ENCODE measurements at places on chromosomes 6 and 20.

DNA sequence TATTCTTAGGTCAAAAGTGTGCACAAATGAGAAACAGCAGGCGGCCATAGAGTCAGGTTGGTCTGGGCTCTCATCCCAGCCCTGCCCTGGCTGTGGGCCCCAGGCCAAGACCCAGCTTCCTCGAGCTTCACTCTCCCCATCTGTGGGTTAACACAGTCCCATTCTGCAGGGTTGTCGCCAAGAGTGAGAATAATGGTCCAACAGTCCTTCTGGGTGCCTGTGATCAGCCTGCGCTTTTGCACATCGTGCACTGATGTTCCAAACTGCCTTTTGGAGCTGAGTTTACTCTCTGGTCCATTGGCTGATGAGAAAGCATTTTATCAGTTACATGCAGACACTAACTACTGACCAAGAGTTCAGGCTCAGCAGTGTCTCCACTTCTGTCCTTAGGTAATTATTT is 82.6 kb downstream of the INSM1 start:
- DNase-seq = peak; percentile 48

- no peak for DNase-seq
These were observed 189.0 kb downstream of the LRFN2 start for GRCh38 chr6:40398034-40398691.

- DNase-seq = no peak
These were observed 50.0 kb downstream of the CDH26 start for GRCh38 chr20:60008130-60008808.

GRCh38 chr6:16331384-16332174 is 93.2 kb downstream of the GMPR start:
- DNase-seq = peak; percentile 91

DNA sequence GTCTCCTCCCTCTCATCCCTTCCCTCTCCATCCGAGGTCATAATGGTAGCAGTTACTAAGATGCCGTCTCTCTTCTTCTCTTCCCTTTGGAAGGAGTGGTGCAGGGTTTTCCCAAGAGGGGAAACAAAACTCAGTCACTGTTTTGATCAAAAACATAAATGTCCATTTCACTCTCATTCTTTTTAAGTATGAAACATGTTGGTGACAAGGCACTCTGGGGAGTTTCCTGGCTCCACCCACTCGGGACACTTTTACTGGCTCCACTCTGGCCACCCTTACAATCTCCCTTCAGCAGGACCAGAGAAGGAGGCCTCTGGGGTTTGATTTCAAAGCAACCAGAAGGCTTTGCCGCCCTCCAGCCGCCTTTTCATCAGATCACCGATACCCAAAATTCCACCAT is 57.0 kb downstream of the FGD2 start:
- no peak for DNase-seq

DNA sequence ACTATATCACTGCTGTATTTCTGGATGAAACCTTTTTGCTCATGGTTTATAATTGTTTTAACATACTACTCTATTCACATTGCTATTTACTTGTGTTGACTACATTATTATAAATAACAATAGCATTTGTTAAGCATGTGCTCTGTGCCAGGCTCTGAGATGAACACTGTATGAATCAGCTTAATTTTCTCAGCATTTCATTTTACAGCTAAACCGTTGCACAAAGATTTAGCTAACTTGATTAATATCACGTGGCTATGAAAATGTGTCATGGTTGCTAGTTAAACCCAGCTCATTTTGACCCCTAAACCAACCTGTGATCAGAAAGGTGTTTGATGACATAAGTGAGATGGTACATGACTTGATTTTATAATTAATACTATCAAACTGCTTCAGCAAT is 77.5 kb downstream of the NCOA7 start:
- no peak for DNase-seq

DNA sequence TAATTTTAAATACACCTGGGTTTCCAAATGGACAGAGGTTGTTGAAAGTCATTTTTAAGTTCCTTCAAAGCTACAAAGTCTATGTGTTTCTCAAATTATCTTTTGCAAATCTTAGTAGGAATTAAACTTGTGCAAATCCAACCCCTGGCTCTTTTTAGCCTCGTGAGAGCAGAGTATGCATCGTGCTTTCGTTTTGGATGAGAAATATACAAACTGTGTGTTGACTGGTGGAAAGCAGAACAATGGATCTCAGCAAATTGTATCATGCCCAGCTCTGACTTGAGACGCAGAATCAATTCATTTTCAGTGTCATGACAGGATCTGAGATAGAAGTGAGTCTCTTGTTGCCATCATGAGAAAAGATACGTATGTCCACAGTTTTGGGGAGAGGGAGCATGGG is 542.4 kb upstream of the FLRT3 start:
- no peak for DNase-seq

DNA sequence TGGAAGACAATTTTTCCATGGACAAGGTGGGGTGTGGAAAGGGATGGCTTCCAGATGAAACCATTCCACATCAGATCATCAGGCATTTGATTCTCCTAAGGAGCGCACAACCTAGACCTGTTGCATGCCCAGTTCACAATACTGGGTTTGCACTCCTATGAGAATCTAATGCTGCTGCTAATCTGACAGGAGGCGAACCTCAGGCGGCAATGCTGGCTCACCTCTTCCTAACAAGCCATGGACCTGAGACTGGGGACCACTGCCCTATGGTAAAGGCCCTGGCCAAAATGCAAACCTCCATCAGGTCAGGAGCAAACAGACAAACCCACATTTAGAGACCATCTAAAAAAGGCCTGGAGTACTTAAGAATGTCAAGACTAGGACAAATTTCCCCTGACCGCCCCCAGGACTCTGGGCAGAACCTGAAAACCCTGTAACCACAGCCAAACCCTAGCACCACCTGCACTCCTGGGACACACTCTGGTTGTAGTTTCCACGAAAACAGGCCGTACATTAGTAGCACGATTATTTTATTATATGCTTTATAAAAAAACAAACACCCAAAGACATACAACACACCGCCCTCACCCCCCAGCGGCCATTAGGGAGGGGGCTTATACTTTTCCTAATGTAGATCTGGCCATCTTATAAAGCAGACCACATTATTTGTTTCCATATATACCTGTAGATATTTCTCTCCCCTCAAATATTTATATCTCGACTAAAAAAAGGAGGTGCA is 27.3 kb downstream of the SNX5 start:
- no peak for DNase-seq

- no peak for DNase-seq
These were observed 6.1 kb downstream of the SMIM28 start for GRCh38 chr6:138383776-138384175.

- DNase-seq = no peak
These were observed 37.6 kb downstream of the TXLNB start for GRCh38 chr6:139254196-139254595.

DNA sequence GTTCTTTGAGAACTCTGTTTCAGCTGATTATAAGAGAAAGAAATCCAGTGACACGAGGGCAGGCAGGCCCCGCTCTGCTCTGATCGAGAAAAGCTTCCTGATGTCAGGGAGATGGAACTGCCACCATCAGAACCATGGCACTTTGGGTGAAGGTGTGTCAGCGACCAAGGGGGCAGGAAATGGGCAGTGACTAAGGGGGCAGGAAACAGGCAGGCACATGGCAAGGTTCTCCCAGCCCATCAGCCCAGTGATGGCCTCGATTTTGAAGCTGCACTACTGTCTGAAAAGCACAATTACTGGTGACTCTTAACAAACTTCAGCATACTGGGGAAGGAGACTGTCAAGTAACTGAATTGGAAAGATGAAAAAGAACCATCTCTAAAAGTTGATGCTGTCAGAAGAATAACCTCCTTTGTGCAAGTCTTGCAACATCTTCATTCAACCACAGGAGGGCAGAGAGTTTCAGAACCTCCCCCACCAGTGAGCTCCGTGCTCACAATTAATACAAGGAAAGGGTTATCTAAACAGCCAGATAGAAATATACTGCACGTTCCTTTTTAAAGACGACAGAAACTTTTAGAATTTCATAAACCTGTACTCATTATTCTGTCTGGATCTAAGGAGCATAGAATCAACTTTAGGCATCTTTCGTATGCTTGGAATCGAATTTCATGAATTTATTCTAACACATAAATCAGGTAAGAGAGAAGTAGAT is 39.1 kb downstream of the TMX4 start:
- no peak for DNase-seq

DNA sequence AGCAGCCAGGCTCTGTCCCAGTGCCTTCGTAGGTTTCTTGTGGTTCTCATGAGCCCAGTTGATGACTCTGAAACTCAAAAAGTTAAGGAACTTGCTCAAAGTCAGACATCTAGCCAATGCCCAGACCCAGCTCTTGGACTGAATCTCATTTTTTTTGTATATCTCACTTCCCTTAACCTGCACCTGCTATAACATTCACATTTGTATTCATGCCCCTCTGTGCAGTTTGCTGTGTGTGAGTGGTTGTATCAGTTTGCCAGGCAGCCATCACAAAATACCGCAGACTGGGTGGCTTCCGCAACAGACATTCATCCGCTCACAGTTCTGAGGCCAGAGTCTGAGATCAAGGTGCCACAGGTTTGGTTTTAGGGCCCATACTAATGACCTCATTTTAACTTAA is 49.9 kb downstream of the IPCEF1 start:
- no peak for DNase-seq

- no peak for DNase-seq
These were observed 2.1 kb downstream of the CTSZ start for GRCh38 chr20:59004763-59005522.

GRCh38 chr20:43914311-43915210 is at the start of gene TOX2:
TOX2 (plus strand) TSS chr20:43914852; CDS start chr20:43914892, 40 bp downstream.
- DNase-seq = peak; percentile 77

DNA sequence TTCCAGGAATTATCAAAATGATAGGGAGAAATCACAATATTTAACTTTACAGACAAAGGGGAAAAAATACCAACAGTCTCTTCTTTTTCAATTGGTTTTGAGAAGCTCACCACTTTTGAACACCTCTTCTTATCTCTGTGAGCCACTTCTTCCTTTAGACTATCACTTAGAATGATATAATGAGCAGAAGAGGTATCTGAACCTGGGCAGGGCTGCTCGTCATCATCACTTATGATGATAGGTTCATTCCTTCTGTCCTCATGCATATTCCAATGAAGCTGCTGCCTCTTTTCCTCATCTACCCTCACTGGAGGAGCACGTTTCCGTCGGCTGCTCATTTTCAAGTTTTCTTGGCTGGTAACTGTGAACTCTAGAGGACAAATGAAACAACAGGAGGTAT is 9.2 kb downstream of the SHPRH start:
- no peak for DNase-seq

GRCh38 chr6:110054664-110055386 is 76.7 kb downstream of the GPR6 start:
- DNase-seq = no peak

GRCh38 chr6:12622566-12622965 is 94.0 kb upstream of the PHACTR1 start:
- no peak for DNase-seq

- no peak for DNase-seq
These were observed 230.7 kb upstream of the THEMIS start for GRCh38 chr6:128131566-128131965.

DNA sequence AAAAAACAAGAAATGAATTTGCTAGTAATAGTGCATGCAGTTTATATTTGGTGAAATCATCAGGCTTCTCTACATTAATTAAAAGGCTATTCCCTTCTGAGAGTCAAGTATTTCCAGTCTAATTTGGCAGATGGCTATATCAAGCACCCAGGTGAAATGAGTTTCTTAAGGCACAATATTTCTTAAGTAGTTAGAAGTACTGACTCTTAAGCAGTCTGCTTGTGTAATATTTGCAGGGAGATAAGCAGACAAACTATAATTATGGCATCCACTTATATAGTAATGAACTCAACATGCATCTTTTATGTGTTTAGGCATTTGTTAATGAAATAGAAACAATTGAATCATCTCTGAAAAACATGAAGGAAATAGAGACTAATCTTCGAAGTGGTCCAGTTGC is 189.2 kb downstream of the UTRN start:
- DNase-seq = no peak

GRCh38 chr6:168968228-168968627 is 285.4 kb downstream of the THBS2 start:
- DNase-seq = peak; percentile 29

DNA sequence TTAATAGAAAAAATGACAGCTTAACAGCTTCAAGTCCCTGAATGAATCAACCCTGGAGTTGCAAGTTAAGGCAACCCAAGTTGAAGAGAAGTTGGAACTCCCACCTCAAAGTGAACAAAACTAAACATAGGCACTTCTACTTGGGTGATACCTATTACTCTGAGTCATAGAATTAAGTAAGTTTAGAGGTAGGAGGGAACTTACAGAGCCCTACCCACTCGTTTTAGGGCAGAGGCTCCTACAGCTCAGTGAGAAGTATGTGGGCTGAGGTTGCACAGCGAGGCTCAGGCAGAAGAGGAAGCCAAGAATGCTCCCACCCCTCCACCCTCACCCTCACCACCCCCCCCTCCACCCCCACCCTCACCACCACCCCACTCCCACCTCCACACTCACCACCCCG is 42.2 kb downstream of the NFATC2 start:
- DNase-seq = no peak

- peak; percentile 43 for DNase-seq
These were observed 37.7 kb downstream of the KCNQ2 start for GRCh38 chr20:63434599-63435378.

DNA sequence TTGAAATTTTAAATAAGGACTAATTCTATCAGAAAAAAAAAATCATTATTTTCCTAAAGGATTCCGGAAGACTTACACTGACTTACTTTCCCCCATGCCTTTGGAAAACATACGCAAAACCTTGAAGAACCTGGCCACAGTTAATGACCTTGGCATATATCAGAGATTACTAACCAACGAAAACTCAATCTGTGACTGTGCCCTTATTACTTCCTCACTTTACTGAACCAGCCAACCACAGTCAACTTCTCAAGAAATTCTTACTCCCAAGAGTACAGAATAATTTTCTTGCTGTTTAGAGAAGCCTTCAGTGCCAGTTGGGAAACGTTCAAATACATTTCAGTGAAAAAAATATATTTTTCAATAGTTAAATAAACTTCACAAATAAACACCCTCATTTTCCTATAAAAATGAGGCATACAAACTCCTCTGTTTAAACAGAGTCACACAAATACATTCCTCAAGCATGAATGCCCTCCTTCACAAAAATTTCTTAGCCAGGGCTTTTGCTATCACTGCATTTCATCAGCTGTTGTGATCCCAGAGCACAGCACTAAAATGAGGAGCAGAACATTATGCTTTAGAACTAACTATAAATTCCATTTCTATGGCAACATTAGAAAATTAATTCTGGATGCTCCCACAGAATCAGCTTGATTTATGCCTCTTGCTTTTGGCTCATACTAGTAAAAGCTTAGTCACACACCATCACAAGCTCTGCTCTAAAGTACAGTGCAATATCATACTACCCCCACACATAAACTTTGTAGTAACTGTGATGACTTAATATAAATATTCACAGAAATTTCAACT is 117.6 kb downstream of the DST start:
- DNase-seq = no peak

GRCh38 chr6:23445157-23445710 is 680.8 kb upstream of the NRSN1 start:
- no peak for DNase-seq

GRCh38 chr6:17879184-17879583 is 108.3 kb downstream of the KIF13A start:
- DNase-seq = no peak

Data from spinal cord (tissue), 10 donors.